ENCODE measurements at places on chromosomes 1 and 21.

- DNase-seq = no peak
These were observed 452.2 kb downstream of the LTN1 start for GRCh38 chr21:28540514-28540913.

- no peak for DNase-seq
These were observed 1.8 kb downstream of the OTUD7B start for GRCh38 chr1:150008699-150009098.

GRCh38 chr1:50502147-50502546, 78.9 kb upstream of the DMRTA2 start:
- no peak for DNase-seq

DNA sequence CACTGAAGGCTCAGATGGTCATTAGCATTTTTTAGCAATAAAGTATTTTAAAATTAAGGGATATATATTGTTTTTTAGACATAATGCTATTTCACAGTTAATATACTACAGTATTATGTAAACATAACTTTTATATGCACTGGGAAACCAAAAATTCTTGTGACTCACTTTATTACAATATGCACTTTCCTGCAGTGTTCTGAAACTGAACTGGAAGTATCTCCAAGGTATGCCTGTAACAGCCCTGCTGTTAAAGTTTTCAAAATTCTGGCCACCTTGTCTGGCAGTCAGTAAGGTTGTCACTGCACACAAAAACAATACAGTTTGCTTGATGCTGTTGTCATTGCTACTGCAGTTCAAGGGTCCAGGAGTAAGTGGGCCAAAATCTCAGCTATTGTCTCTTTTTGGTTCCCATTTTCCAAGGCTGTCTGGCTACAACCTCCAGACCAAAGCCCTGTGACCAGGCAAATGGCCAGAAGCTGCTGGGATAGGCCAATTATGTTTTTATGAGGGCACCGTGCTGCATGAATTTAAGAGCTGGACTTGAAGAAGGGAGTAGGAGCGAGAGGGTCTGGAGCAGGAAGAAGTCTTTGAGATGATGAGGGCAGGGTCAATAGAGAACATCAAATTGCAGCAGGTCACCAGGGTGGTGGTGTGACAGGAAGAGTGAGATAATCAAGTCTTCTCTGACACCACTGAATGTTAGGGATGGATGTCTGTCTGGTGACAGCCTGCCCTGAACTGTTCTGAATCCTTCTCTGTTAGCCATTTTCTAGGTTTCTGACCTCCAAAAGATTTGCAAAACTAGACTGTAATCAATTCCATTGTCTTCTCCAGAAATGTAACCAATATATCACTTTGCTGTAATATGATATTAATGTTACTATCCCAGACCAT, 82.3 kb upstream of the CACHD1 start:
- DNase-seq = no peak

DNA sequence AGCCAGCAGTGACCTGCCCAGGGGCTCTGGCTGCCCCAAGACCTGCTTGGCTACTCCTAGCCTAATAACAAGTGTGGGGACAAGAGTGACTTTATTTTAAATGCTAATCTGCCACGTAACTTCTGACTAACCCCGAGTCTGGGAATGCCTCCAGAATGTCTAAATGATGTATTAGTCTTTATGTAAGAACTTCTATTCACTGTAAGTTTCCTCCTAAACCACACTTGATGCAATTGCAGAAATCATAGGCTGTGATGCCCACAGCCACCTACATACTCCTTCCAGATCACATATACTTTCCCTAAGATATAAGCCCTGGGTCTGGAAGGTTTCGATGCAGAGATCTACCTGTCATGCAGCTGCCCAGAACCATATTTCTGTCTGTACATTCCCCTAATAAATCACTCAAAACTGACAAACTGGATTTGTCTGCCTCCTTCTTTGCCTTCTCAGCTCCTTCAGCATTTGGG, 5.9 kb upstream of the VPS45 start:
- no peak for DNase-seq

- no peak for DNase-seq
These were observed 13.6 kb upstream of the FAM89A start for GRCh38 chr1:231053493-231054162.

GRCh38 chr1:162605225-162605927, 26.9 kb upstream of the DDR2 start:
- no peak for DNase-seq

DNA sequence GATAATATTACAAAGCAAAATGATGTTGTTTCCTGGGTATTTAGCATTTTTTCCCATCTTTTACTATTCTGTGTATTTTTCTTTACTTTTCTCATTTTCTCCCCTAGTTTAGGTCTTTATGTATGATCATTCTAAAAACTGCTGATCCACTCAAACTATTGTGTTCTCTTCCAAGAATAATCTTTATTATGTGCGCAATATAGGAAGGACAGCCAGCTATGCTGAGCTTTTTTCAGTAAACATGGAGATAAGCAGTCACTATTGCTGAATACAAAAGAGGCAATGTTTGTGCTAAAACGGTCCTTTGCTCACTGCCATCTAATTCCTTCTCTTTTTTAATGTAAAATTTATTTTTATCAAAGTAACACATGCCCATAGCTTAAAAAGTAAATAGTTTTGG, 6.7 kb upstream of the PTBP2 start:
- DNase-seq = no peak

DNA sequence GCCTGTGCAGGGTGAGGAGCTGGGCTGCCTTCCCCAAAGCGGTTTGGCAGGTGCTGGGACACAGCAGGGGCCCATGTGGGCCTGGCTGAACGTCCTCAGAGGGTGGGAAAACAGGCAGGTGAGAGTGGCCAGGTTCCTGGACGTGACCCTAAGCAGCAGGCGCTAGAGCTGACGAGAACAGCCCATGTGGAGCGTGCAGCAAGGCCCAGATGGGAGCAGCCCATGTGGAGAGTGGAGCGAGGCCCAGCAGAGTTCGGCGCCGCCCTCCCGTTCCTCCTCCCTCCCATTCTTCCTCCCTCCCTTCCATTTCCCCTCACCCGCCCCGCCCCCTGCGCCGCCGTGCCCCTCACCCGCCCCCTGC, 314.4 kb upstream of the VAMP3 start:
- peak; percentile 95 for DNase-seq

DNA sequence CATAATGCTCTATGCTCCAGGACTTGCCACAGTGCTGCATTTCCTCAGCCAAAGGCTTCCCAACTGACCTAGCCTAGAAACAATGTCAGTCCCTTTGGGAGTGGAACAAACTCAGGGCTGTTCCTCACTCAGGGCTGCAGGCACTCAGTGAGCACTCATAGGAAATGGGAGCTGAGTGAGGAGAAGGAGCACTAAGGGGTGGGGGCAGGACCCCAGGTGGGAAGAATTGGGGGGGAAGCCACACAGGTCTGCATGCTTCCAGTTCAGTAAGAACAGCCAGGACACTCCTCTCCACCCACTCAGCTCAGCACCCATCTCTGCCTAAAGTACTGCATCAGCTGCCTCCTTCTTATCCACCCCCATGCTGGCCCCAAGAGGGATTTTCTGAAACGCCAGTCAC, 7.3 kb upstream of the SLC5A9 start:
- no peak for DNase-seq

DNA sequence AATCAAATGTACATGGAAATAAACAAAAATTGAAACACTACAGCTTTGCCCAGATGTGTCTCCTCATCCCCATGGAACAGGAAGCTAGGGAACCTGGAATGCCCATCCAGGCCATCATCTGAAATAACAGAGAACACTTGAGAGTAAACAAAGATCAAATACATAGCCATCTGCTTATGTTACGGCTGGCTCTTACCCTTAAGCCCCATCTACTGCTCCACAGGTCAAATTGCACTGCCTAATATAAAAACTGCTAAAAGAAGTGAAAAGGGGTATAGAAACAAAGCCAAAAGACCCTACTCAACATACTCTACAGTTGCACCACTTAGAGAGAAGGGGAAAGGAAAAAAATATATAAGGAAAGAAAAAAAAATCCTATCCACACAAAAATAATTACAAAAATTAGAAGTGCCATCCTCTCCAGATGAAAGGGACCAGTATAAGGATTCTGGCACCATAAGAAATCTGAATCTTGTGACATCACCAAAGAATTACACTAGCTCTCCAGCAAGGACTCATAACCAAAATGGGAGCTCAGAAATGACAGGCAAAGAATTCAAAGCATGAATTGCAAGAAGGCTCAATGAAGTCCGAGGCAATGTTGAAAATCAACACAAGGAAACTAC, 26.9 kb downstream of the OR6Y1 start:
- DNase-seq = no peak

GRCh38 chr21:44920694-44921604, at the start of gene ITGB2:
TSS of gene ITGB2 (minus strand) at chr21:44920899. CDS start at chr21:44910782, 10,117 bp downstream.
- no peak for DNase-seq

Data from pancreas (tissue), 10 donors.